ENCODE measurements at places on chromosomes 1 and 21. TPM values are rescaled to one million over a fixed set of nuclear protein-coding genes. Genes with fewer than 3 reads are reported as not detected.

MIER1 gene
- 45.4 TPM for polyA plus RNA-seq

SPATA46 gene
- 1.0 TPM for polyA plus RNA-seq

VSIG8 gene
- 0.13 TPM for polyA plus RNA-seq

LCE6A gene
- not detected for polyA plus RNA-seq

POLR3C gene
- 35.1 TPM for polyA plus RNA-seq

PYHIN1 gene
- 0.35 TPM for polyA plus RNA-seq

GPR52 gene
- polyA plus RNA-seq: not detected

LCE1B gene
- polyA plus RNA-seq: not detected

PPM1J gene
- 1.2 TPM for polyA plus RNA-seq

TIAM1 gene
- 17.7 TPM for polyA plus RNA-seq

WNT4 gene
- 6.9 TPM for polyA plus RNA-seq

HOOK1 gene
- 74.1 TPM for polyA plus RNA-seq

TMPRSS15 gene
- 0.39 TPM for polyA plus RNA-seq

CORT gene
- 1.6 TPM for polyA plus RNA-seq

All from right renal pelvis (tissue), 4 donors.